ENCODE measurements at places on chromosomes 3 and 15.

DNA sequence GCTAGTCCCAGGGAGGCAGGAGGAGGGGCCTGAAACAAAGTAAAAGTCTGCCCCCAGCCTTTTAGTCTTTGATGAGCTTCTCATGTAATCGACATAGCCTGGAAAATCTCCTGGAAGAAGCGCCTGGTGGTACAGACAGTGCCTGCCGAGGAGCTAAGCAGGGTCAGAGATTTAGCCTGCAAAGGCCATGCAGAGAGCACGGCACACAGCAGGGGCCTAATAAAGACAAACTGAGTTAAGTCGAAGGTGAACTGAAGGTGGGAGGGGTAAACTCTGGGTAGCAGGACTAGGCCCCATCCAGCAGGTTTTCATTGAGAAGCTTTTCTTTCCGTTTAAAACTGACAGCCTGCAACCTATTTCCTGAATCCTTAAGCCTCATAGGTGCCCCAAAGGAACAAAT lies 115.5 kb upstream of the ABHD17C start:
- DNase-seq, result no peak

DNA sequence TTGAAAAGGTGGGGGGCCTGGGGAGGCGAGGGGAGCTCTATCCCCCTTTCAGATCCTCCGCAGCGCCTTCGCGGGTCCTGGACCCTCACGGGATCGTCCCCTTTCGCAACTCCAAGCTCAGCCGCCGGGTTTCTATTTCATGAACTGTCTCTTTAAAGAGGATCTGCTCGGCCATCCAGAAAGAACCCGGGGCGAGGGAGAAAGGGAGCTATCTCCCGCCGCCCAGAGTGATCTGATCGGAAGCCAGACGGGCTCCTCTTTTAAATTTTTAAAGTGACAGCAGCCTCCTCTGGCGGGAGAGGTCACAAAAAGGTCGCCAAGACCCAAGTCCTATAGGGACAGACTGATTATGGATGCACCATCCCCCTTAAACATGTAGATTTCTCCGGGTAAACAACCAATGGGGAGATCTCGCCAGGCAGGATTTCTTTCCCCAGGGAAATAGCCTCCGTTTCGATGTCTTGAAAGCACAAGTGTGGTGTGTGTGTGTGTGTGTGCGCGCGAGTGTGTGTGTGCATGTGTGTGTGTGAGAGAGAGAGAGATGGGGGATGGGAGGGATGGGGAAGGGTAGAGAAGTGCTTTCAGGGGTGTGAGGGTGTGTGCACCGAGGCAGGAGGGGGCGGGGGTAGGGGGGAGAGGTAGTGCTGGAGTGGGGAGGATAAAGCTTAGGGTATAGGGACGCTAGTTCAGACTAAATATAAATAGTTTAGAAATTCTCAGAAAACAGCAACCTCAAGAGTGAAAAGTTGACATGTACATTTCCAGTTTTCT lies 516.1 kb downstream of the MECOM start:
- DNase-seq, result no peak

DNA sequence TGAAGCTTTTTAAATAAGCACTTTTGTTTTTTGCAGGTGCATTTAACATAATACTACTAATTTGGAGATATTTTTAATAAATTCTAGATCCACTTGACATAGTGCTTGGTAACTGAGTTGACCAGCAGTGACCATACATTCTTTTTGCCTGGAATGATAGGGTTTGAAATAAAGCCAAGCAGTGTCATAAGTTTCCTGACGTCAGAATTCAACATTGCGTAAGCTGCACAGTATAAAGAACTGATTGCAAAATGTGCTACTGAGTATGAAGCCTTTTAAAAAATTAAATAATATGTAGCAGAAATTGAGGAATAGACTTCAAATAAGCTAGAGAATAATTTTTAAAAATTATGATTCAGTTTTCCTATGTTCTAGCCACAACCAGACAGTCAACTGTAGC lies 454.6 kb upstream of the ARPP21 start:
- no peak for DNase-seq

- no peak for DNase-seq
These were observed 175.6 kb upstream of the ATP10A start for GRCh38 chr15:26038693-26039092.

GRCh38 chr15:90994059-90994416 lies 297 bp downstream of the PRC1 start:
- no peak for DNase-seq

Measured in AG04449 (cell line).